ENCODE measurements at places on chromosomes 5 and 9. TPM values are rescaled to one million over a fixed set of nuclear protein-coding genes. Genes with fewer than 3 reads are reported as not detected.

- no peak for DNase-seq
Measured at GRCh38 chr5:82417776-82418607, 139.8 kb upstream of the RPS23 start.

GRCh38 chr9:98450496-98450895, 195.0 kb upstream of the TBC1D2 start:
- DNase-seq = no peak

DNA sequence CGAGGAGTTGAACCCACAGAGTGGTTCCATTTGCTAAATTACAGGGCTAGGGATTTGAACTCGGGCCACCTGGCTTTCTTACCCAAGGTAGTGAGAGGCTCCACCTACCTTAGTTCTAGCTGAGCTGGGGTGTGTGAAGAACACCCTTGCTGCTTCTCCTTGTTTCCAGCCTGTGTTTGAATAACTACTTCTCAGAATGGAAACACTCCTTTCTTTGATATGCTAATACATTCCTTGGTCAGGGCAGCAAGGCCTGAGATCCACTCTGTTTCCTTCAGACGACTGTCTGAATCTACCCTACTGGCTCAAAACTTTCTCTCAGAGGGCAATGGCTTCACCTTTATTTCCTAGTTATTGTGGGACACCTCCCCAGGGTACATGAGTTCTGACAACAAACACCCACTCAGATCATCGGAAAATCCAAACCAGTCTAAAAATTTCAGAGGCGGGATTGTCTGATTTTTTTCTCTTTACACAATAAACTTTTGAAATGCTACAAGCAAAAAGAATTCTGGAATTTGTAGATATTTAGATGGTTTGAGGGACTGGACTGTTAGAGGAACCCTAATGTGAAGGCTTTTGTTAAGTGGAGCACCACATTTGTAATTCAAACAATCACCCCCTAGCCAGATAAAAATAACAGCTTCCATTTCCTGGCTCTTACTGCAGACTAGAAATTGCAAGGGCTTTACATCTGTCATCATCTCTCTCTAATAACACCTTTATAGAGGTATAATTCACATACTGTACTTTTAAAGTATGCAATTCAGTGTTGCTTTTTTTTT, 4.0 kb upstream of the ATP6V1G1 start:
- DNase-seq = no peak

GRCh38 chr5:132951897-132952296, 11.5 kb downstream of the AFF4 start:
- DNase-seq = no peak

- no peak for DNase-seq
Measured at GRCh38 chr5:121273833-121274433, 577.7 kb upstream of the FTMT start.

CCL27 gene
- total RNA-seq = not detected

ZMYND19 gene
- 29.1 TPM for total RNA-seq

S1PR3 gene
- total RNA-seq = not detected

PCDHB11 gene
- not detected for total RNA-seq
